ENCODE measurements at places on chromosomes 2 and 18.

- no peak for DNase-seq
Observed at GRCh38 chr2:140275427-140275826, 1495.2 kb upstream of the NXPH2 start.

DNA sequence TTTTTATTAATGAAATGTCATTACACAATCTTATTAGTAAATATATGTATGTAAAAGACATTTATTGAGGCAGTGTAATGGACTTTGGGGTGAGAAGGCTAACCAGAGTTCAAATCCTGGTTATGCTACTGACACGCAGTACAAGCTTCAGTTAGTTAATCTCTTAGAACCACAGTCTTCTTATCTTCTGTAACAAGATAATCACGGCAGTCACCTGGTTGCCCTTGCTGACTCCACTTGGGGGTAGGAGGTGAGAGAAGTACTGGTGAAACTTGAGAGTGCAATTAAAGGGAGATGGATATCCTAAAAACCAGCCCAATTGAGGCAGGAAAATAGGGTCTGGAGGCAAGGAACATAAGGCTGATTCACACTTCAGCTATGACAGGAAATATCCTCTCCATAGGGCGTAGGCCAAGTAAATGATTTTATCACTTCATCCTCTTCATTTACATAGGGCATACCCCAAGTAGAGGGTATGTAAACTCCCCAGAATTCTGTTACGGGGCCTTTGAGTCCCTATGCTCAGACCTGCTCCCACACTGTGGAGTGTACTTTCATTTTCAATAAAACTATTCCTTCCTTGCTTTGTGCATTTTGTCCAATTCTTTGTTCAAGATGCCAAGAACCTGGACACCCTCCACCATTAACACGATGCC lies 21.3 kb downstream of the SKA1 start:
- no peak for DNase-seq

DNA sequence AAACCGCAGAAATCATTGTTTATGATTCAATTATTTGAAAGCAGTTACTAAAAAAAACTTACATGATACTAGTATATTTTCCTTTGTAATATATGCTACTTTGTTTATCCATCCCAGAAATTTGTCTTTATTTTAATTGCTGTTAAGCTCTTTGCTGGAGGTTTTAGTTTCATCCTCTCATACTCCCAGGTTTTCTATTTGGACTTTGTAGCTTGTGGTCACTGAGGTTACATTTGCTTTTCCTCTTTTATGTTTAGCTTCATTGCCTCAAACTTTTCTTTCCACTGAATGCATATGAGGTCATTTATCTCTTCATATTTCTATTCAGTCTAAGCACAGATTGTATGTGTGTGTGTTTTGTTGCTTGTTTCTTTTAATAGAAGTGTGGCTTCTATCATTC lies 89.9 kb downstream of the ERBB4 start:
- DNase-seq: no peak

- no peak for DNase-seq
Observed at GRCh38 chr2:28593160-28593755, 97.4 kb downstream of the PLB1 start.

- no peak for DNase-seq
Observed at GRCh38 chr18:63107171-63107845, 212.3 kb downstream of the BCL2 start.

DNA sequence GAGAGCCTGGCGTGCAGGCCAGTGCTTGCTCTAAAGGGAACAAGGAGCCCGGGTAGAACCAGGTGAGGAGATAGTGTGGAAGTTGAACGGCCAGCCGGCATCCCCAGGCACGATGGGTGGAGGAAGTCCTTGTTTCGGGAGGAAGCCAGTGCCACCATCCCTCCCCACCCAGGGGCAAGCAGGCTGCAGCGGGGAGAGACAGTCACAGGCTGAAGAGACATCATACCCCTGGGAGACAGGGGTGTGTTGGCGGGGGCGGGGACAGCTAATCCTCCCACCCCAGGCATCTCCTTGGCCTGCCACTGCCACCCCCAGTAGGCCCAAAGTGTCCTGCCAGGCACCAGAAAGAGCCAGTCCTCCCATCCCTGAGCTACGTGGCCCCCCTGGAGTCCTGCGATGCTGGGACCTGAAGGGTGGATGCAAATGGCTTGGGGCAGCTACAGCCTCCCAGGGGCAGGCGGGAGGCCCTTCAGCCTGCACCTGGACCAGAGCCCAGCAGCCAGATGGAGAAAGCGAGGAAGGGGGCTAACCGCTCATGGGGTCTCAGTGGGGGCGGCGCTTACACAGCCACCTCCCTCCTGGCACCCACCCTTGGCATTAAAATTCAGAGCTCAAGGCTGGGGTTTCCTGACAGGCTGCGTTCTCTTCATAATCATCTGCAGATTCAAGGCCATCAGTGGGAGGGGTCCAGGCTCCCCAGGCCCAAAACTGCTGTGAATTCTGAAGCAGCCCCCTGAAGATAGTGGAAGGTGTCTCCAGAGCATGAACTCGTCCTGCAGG lies 14.8 kb upstream of the GPR55 start:
- DNase-seq: no peak

DNA sequence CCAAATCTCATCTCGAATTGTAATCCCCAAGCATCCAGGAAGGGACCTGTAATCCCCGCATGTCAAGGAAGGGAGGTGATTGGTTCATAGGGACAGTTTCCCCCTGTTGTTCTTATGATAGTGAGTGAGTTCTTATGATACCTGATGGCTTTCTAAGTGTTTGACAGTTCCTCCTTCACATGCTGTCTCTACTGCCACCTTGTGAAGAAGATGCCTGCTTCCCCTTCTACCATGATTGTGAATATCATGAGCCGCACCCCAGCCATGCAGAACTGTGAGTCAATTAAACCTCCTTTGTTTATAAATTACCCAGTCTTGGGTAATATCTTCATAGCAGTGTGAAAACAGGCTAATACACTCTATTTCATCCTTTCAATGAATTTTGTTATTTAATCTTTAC lies 446.7 kb downstream of the RNF144A start:
- no peak for DNase-seq

GRCh38 chr2:73408198-73408597 lies 22.6 kb downstream of the ALMS1 start:
- DNase-seq: no peak

GRCh38 chr2:221448057-221448843 lies 123.9 kb downstream of the EPHA4 start:
- DNase-seq: no peak

GRCh38 chr2:23700627-23701026 lies 226.3 kb downstream of the ATAD2B start:
- no peak for DNase-seq

DNA sequence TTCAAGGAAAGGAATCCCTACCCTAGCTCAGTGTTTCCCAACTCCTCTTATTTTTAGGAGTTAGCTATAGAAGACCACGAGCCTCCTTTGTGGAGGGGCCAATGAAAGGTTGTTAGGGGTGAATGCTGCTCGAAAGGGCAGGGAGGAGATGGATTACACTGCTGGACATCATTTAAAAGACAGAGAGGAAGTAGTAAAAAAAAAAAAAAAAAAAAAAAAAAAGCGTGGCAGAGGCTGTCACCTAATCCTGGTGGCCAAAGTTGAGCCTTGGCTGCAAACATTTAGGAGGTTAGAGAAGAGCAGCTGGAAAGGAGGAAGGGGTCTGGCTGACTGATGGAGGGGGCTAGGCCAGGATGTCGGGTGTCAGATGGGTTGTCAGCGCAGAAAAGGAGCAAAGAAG lies 139.0 kb upstream of the KLF7 start:
- no peak for DNase-seq

DNA sequence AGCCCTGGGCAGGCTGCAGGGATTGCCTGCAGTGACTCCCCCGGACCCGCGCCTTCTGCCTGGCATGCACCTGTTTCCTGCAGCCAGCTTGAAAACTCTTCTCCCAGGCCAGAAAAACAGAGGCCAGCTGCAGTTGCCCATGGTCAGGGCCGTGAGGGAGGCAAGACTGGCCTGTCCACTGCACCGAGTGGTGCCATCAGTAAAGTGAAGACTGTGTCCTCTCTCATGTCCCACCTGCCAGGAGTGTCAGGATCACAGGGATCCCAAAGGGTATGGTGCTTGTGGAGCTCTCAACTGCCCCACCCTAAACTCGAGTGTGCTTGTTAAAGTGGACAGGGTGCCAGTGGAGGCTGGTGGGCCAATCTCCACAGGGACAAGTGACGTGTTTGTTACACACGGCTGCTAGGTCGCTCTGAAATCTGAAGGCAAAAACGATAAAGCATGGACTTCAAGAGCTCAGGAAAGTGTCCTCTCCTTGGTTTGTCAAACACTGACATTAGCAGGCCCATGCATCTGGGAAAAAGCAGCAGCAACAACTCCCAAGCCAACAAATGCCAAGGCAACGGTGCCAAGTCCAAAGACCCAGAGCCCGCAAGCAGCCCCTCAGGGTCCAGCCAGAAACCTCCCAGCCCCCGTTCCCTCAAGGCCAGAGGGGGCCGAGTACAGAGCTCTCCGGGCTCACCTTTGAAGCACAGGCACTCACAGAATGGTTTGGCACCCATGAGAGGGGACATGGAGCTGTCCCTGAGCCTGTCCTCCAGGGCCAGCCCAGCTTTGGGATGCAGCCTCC lies 213.2 kb downstream of the HDAC4 start:
- no peak for DNase-seq

- DNase-seq: no peak
Observed at GRCh38 chr2:9178904-9179571, 27.6 kb upstream of the ASAP2 start.
